ENCODE measurements at places on chromosomes 12 and 14.

- DNase-seq = peak; percentile 81
These were observed 24.1 kb downstream of the CKAP4 start for GRCh38 chr12:106223485-106224354.

DNA sequence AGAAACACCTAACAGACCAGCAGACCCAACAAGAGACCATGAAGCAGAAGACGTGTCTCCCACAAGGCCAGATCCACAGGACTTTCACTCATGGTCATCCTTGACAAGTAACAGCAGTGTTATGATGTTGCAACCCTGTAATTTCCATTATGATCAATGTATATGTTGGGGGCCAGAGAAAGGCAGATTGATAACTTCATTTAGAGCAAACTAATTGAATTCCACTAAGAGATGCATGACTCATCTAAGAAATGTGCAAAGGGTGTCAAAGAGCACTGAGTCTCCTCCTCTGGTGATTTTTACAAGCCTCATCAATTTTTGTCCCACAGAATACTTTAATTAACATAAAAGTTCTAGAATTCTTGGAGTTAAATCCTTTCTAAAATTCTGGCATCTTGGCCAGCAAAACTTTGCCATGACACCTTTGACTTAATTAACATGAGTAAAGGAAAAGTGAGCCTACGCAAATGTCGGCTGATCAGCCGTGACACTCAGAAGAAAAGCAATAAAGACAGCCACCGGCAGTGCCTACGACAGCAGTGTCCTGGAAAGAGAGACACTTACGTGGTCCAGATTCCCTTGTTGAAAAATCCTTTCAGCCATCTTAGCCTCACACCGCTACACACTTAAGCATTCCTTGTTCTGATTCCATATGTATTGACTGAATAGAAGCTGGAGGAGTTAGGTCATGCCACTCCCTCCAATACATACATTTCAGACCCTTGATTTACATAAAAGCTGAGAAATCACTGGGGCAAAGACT, 370.2 kb upstream of the CCDC196 start:
- DNase-seq = no peak

GRCh38 chr12:11810206-11810545, 160.7 kb downstream of the ETV6 start:
- DNase-seq = no peak

DNA sequence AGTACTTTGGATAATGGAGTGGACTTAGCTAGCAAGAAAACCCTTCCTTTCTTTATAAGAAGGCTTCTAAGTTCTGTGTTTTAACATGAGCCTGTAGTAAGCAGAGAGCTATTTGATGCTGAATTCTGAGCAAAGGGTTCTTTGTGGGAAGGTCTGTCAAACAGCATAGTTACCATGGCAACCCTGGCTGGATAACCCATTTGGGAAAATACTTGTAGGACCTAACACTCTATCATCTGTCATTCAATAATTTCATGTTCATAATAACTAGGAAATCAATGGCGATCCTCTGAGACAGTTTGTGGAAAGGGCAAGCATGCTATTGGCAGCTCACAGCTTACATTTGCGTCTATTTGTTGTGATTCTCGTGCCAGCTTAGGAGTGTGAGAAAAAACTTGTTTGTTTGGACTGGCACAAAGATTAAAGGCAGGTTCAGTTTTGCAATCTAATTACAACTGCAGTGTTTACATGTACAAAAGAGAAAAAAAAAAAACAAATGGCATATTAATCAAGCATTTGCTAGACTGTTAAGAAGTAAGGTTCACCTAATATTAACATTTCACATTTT, 219.2 kb downstream of the PDZRN4 start:
- DNase-seq = no peak

DNA sequence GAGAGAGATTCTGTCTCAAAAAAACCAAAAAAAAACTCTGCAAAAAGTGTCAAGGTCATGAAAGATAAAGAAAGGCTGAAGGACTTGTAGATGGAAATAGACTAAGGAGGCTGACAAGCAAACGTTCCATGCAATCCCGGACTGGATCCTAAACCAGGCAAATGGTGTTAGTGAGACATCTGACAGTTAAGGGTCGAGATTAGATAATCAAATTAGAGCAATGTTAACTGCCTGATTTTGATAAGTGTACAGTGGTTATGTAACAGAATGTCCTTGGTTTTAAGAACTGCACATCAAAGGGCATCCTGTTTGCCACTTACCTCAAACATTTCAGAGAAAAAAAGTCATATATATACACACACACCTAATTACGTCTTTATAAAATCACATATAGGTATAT, 3.5 kb upstream of the RAN start:
- DNase-seq = no peak

- DNase-seq = no peak
These were observed 101.0 kb downstream of the PIWIL1 start for GRCh38 chr12:130438711-130439110.

DNA sequence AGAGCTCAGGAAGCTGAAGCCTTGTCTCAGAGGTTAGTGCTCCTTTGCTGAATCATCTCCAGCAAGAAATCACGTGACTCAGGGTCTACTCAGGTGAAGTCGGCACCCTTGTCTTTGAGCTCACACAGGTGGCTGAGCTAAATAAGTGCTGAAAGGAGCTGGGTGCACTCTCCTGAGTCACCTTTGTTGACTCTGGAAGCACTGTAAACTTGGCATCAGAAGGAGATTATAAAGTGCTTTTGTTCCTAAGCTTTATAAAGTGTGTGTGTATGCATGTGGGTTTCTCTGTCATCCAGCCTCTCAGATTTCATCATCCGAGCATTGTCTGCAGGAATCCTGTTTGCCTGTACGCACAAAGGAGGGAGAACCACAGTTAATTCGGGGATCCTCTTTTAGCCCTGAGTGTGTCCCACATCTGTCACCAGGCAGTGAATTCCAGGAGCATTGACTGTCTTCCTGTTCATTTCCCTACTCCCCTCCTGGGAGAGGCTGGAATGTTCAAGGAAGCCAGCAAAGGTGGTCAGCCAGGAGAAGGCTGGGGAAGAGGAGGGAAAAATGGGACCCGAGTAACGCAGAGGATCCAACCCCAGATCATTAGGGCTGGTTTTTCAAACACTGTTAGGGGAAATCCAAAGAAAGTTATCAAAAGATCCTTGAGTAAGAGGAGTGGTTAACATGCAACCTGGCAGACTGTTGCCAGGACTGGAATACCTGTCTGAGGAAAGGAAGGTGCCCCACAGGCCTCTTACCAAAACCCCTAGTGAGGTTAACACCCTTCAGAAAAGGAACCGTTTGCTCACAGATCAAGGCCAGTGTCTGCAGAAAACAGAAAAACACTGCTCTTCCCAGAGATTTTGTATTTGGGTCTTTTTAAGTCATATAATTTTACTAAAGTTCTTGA, 157.5 kb upstream of the HIF1A start:
- DNase-seq = peak; percentile 63

DNA sequence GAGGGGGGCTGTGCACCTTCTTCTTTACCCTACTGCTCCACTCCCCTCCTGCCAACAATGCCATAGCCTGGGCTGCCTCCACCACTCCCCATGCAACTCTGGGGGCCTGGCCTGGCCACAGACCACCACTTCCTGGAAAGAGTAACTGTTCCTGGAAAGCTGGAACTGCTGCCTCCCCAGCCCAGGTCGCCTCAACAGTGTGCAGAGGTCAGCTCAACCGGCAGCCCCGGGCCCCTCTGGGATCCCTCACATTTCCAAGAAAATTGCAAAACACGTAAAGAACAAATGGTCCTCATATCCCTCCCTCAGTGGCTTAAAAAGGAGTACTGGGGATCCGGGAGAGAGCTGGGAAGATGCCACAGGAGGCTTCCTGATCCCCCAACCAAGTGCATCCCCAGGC, 22.4 kb upstream of the DIO3 start:
- DNase-seq = no peak

- DNase-seq = no peak
These were observed 21.8 kb upstream of the SMCO2 start for GRCh38 chr12:27424631-27425230.

DNA sequence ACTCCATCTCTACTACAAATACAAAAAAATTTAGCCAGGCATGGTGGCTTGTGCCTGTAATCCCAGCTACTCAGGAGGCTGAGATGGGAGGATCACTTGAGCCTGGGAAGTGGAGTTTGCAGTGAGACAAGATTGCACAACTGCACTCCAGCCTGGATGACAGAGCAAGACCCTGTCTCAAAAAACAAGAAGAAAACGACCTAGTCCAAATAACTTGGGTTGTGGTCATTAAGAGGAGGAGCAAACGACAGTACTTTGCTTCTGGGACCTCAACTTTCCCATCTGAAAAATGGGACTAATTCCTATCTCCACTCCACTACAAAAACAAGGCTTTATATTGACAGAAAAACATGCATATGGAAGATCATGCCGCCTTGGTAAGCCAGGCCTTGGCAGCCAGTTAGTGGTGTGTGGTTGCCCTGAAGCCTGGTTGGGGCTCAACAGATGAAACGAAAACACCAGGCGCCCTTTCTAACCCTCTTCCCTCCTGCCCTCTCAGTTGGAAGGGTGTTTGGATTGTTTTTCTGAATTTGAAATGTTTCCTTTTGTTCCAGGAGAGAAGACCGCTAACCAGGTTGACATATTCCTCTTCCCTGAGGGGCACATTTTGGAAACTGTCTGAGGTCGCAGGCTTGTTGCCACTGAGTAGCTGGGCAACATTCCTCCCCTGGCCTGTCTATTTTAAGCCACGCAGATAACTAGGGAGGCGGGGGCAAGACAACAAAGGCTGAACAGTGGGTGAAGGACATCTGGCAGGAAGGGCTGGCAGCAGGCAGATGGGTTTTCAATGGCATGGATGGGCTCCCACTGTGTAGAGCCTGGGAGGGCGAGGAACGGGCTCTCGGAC, 13.7 kb upstream of the VPS37B start:
- DNase-seq = no peak

- no peak for DNase-seq
These were observed 16.6 kb upstream of the DTX1 start for GRCh38 chr12:113039911-113040445.

- DNase-seq = peak; percentile 75
These were observed 8.8 kb downstream of the VPS37B start for GRCh38 chr12:122886851-122887818.

DNA sequence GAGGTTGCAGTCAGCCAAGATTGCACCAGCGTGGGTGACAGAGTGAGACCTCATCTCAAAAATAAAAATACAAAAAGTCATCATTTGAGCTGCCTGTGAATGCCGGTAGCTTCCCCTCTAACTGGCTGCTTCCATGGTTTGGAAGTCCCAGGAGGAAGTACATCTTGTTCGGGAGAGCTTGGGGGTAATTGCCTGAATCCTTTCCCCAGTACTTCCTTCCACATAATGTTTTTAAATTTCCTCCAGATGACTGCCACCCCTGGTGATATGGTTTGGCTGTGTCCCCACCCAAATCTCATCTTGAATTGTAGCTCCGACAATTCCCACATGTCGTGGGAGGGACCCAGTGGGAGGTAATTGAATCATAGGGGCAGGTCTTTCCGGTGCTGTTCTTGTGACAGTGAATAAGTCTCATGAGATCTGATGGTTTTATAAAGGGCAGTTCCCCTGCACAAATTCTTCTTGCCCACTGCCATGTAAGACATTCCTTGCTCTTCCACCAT, 87.2 kb downstream of the SPRING1 start:
- DNase-seq = no peak

DNA sequence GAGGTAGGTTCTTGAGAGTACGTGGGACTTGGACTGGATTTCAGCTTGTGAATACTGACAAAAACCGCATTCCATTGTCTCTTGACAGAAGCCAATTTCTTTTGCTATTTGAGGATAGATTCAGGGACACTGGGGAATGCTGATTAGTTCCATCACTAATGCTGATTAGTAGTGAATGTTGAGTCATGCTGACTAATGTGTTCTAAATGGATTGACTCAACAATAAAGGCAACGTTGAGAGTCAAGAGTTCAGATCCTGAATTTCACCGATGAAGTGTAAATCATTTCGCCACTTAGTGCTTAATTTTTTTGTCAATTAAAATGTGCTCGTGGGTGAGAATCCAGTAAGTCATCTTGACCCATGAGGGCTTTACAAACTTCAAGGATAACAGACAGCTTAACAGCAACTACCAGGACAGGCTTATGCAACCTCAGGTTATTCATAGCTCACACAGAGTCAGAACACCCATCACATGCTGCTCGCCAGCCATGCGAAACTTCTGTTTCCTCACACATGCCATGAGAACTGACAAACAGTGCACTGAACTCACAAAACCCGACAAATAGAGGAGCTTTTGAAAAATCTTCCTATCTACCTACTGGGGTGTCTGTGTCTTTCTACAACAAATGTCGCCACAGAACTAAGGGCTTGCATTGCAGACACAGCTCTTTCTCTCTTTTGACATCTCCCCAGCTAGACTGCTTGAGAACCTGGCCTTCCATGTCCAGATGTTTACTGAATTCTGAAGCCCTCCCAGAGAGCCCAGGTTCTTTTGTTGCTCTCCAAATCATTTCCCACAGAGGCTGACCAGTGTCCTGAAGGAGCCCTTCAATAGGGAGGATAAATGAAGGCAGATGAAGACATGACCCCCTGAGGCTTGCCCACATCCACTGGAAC, 316.4 kb downstream of the ZFP36L1 start:
- DNase-seq = no peak

- DNase-seq = no peak
These were observed 11.7 kb downstream of the CISTR start for GRCh38 chr12:53740130-53740491.

DNA sequence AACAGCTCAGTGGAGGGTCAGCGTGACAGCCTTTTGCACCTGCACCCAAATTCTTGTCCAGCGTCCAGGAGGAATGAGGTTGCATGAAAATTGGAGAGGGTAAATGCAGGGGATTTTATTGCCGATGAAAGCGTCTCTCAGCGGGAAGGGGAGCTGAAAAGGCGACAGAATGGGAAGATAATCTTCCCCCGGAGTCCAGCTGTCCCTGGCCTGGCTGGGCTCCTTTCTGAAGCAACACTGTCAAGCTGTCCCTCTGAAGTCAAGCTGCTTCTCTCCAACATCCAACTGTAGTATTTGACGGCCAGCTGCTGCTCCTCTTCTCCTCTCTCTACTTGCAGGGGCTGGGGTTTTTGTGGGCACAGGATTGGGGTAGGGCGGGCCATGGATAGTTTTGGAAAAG, 32.7 kb downstream of the NOPCHAP1 start:
- DNase-seq = no peak

All from stimulated activated CD8-positive, alpha-beta memory T cell treated with anti-CD3 and anti-CD28 coated beads, Interleukin-4, amount 100 ng/mL, for 48 hours (primary cell).